ENCODE measurements at places on chromosomes 5 and 9. TPM values are rescaled to one million over a fixed set of nuclear protein-coding genes. Genes with fewer than 3 reads are reported as not detected.

PCDHB12 gene
- total RNA-seq: not detected

DNA sequence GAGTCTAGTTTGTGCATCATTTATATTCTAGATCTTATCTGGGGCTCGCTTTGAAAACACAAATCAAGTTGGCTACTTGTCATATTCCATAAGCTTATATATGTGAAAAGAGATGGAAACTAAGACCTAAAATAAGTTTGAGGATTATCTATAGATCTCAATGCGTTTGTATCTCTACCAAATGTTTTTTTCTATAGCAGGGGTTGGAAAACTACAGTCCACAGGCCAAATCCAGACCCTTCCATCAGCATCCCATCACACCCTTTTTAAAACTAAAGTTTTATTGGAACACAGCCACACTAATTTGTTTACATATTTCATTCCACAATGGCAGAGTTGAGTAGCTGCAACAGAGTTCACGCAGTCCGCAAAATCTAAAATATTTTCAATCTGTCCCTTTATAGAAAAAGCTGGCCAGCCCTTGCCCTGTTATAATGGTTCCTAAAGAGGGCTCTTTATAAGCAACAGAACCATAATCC is 230.0 kb downstream of the ADAMTSL1 start:
- H3K27me3 ChIP-seq: no peaks in the 10 kb centered on the region
- no peak overlapping the region for H3K27ac ChIP-seq
- no peak for DNase-seq
- H3K4me3 ChIP-seq: no peak overlapping the region

TTC23L gene
- not detected for total RNA-seq

- H3K4me3 ChIP-seq: no peak overlapping the region
- no peaks in the 10 kb centered on the region for H3K36me3 ChIP-seq
- no peak overlapping the region for H3K27ac ChIP-seq
- H3K4me1 ChIP-seq: no peaks in the 10 kb centered on the region
- no peaks in the 10 kb centered on the region for H3K27me3 ChIP-seq
- DNase-seq: no peak
These were observed 56.9 kb downstream of the HOMER1 start for GRCh38 chr5:79456890-79457583.

PCDH12 gene
- not detected for total RNA-seq

DAB2 gene
- total RNA-seq: 2.3 TPM

- no peak for DNase-seq
- H3K27ac ChIP-seq: no peak overlapping the region
- peaks cover 36% of the 10 kb centered on the region for H3K4me1 ChIP-seq
- H3K27me3 ChIP-seq: no peaks in the 10 kb centered on the region
- H3K36me3 ChIP-seq: peaks cover 14% of the 10 kb centered on the region
- no peak overlapping the region for H3K4me3 ChIP-seq
These were observed 1.2 kb upstream of the CCDC183 start for GRCh38 chr9:136795000-136795348.

DNA sequence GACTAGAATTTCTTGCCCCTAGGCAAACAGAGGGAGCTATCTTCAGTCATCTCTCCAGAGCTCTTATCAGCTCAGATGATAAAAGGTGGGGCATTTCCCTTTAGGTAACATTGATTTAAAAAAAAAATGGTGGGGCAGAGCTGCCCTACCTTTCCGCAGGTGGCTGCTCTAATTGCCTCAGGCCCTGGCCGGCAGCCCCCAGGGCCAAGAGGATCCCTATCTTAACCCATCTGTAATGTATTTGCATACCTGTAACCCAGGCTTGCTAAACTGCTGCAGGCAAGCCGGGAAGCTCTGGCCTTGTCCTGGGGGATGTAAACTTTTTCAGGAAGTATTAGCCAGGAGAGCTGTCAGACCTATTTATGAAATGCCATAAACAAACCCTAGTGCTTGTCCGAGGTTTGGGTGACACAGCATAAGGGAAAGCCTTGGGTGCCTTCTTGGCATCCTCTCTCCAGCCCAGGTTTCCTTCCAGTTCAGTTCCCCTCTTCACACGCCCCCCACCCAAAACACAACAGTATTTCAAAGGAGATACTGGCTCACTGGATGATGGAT is 20.9 kb upstream of the ZSWIM6 start:
- H3K27me3 ChIP-seq: peaks cover 3% of the 10 kb centered on the region
- H3K27ac ChIP-seq: no peak overlapping the region
- H3K4me1 ChIP-seq: no peaks in the 10 kb centered on the region
- DNase-seq: no peak

DNA sequence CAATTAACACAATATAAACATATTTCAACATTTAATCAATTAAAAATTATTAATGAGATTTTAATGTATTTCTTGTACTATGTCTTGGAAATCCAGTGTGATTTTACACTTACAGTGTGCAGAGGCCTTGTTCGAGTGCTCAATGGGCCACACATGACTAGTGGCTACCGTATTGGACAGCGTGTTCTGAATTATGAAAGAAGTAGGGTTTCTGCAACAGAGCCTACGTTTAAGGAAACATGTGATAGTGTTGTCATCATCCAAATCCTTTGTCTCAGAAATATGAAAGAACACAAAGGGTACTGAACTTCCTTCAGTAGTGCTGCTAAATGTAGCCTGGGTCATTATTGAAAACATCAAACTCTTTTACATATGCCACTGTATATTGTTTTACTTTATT is 29.5 kb downstream of the NPR3 start:
- H3K4me3 ChIP-seq: no peak overlapping the region
- no peak overlapping the region for H3K27ac ChIP-seq
- no peaks in the 10 kb centered on the region for H3K4me1 ChIP-seq
- H3K27me3 ChIP-seq: no peaks in the 10 kb centered on the region

- no peaks in the 10 kb centered on the region for H3K27me3 ChIP-seq
- DNase-seq: no peak
- H3K4me1 ChIP-seq: peaks cover 6% of the 10 kb centered on the region
These were observed 219.0 kb downstream of the AOPEP start for GRCh38 chr9:94945197-94946144.

DNA sequence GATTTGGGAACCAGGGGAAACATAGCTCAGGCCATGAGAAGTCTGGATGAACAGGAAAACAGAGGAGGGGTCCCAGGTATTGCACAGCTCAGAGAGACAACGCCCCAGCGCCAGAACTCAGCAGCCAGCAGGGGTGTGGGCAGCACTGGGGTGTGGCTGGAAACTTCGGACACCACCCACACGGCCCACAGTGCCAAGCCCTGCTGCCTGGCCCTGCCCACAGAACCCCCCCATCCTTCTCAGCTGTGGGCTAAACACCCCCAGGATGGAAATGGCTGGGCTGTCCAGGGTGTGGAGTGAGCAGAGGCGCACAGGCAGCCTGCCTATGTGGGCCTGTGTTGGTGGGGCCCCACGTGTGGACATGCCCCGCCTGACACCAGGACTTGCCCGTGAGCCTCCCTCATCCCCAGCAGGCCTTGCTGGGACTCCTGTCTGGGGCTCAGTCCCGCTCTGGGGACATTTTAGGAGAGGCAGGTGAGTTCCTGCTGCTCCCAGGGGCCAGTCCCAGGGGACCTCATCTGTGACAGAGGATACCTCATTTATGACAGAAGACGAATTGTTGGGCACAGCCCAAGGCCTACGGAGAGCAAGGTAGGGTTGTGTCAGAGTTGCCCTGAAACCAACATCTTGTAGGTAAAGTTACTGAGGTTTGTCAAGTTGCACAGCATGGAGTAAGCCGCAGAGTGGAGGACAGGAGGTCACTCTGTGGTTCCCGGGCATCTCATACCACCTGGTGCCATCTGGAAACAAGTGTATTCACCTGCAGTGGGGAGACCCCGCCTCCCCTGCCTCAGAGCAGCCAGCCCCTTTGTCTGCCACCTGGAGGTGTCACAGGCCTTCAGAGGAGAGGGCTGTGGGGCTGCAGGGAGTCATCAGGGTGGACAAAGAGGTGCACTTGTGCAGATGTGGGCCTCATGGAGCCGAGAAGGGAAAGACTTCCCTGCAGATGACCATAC is 183.2 kb downstream of the AUH start:
- no peak overlapping the region for H3K27ac ChIP-seq
- no peaks in the 10 kb centered on the region for H3K27me3 ChIP-seq
- no peak for DNase-seq
- H3K36me3 ChIP-seq: no peaks in the 10 kb centered on the region
- no peak overlapping the region for H3K4me3 ChIP-seq

CARD9 gene
- 0.70 TPM for total RNA-seq

MEIKIN gene
- 6.2 TPM for total RNA-seq

GCNT4 gene
- 30.8 TPM for total RNA-seq

PCDHA7 gene
- not detected for total RNA-seq

DNA sequence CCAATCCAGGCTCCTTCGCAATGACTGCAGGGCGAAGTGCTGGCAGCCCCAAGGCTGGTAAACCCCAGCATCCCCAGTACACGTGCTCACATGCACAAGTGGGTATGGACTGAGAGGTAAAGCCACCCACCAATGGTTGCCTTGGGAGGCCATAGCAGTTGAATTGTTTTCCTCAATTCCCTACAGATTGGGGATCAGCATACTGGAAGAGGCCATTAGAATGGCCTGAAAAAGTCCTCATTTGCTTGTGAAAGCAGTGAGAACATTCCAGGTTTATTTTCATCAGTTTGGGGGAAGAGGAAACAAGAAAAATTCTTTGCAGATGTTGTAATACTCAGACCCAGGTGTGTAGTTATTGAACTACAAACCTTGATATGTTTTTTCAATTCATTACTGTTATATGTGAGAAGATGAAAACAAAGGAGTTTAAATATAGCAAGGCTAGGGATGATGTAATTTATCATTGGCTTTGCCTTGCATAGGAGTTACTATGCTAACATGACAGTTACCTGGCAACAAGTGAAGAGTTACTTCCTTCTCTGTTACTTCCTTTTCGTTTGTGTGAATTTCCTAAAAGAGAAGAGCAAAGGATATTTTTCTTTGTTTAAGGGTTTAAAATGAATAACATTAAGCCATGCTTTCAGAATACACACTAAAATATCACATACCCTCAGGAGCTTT is 36.4 kb downstream of the MTMR12 start:
- no peaks in the 10 kb centered on the region for H3K27me3 ChIP-seq
- H3K27ac ChIP-seq: no peak overlapping the region
- DNase-seq: peak; percentile 22
- peaks cover 27% of the 10 kb centered on the region for H3K36me3 ChIP-seq
- no peak overlapping the region for H3K4me3 ChIP-seq

DNA sequence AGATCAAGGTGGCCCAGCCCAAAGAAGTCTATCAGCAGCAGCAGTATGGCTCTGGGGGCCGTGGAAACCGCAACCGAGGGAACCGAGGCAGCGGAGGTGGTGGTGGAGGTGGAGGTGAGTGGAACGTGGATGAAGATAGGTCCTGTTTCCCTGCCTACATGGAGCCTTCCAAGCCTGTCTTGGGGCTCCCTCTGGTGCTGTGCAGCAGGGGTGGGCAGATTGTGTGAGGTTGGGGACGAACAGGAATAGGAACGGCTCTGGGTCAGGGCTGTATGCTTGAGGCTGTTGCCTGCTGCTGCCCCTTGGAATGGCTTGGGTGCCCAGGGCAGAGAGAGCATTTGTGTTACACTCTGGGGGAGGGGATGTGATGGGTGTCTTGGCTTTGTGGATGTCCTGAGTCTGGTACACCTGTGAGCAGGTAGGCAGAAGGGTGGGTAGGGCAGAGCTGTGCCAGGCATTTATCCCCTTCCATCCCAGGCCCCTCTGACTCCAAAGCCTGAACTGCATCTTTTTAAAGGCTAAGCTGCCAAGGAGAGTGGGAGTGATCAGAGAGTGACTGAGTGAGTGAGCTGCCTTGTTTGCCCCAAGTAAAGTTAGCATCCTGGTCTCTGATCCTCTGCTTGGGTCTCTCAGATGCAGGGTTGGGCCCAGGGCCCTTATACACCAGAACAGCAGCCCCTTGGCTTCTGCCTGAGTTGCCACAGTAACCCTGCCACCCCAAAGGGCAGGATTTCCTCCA is 5.2 kb downstream of the HNRNPAB start:
- H3K27me3 ChIP-seq: no peaks in the 10 kb centered on the region
- H3K4me1 ChIP-seq: peaks cover 37% of the 10 kb centered on the region
- no peak overlapping the region for H3K4me3 ChIP-seq
- H3K27ac ChIP-seq: no peak overlapping the region
- no peak for DNase-seq
